ENCODE measurements at places on chromosomes 1 and 21.

GRCh38 chr1:40050863-40051262, 10.3 kb downstream of the CAP1 start:
- DNase-seq = no peak

GRCh38 chr1:84724128-84724860, 34.0 kb upstream of the SSX2IP start:
- peak; percentile 24 for DNase-seq

DNA sequence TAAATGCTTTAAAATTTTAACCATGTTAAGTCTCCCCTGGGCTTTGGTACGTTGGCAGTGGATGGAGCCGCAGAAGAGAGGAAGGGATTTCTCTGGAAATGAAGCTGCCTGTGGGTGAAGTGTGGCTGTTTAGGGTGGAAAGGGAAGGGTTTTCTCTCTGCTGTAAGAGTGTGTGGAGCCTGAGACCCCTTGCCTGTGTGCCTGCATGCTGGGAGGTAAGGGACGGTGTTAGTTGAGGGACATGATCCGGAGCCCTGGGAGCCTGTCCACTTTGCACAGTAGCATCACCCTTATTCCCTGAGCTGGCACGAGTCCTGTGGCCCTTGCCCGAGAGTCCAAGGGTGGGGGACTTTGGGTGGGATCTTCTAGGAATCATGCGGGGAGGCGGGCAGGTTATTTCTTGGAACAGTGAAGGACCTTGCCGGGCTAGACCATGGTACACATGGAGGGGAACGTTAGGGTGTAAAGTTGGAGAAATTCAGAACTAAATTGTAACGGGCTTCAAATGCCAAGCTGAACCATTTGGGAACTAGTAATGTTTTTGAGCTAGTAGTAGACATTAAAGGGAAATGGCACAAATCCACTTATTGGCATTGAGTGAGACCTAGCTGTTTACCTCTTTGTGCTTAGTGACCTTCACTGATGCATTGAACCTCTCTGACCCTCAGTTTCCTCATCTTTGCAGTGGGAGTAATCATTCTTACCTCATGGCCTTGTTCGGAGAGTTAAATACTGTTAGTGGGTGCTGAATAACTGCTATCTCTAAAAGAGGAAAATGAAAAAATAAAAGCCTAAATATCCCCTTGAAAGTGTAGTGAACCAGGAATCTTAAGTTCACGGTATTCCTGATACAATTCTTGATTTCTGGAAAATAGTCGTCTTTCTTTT, 3.5 kb downstream of the GALNT2 start:
- DNase-seq = no peak

- no peak for DNase-seq
Observed at GRCh38 chr1:6501279-6501813, 9.9 kb upstream of the PLEKHG5 start.

DNA sequence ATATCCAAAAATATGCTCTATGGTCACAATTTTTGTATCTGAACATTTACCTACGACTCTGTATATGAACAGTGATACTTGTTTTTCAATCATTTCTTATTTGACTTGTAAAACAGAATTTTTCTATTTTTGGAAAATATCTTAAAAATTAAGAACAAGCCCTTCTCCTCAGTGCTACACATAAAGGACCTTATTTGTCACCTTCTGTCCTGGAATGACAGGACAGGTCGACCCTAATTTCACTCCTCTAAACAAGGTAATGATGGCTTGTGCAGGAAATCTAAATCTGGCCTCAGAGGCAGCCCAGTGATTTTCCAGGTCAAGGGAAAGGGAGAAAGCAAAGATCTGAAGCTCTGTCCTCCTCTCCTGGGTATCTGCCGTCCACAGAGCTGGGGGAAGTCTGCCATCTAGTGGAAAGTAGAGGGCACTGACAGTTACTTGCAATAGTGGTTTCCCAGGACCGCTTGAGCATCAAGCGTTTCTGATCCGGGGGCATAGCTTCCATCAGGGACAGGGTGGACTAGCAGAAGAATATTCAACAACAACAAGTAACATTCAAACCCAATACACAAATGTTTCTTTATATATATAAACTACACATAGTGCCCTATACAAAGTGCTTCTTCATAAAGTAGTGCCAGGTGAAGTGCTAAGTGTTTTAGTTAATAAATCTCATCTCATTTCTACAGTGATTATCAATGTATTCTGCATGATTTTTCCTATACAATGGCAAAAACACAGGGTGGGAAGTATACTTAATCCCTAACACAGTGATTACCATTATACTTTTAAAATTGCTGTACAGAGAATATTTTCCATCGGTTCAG, 74.6 kb downstream of the SLC25A24 start:
- peak; percentile 20 for DNase-seq

DNA sequence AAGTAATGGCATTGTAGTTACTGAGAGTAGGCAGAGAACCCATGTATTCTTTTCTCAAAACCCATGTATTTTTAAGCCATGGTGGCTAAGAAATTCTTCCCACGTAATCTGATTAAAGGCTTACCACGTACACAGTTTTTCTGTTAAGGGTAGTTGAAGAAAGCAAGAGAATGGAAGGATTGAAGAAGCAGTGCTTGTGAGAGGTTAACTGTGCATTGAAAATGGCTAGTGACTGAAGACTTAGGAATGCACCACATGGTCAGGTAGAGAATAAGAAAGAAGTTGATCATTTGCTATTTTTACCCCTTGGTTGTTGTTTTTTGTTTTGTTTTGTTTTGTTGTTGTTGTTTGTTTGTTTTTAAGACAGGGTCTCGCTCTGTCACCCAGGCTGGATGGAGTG, 178.9 kb upstream of the SNX7 start:
- DNase-seq = no peak

DNA sequence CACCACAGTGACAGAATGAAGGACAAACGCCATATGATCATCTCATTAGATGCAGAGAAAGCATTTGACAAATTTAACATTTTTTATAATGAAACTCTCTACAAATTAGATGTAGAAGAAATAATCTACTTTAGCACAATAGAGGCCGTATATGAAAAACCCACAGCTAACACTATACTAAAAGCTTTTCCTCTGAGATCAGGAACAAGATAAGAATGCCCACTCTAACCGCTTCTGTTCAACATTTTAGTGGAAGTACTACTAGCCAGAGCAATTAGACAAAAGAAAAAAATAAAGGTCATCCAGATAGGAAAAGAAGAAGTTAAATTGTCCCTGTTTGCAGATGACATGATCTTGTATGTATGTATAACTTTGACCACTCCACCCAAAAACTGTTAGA, 109.7 kb downstream of the SLC35F3 start:
- DNase-seq = no peak

GRCh38 chr1:52056937-52057231, 789 bp downstream of the BTF3L4 start:
- DNase-seq = no peak
